ENCODE measurements at places on chromosomes 6 and 20.

- DNase-seq: no peak
These were observed 161.2 kb downstream of the GRM4 start for GRCh38 chr6:33984466-33985312.

- no peak for DNase-seq
These were observed 40.9 kb downstream of the ZFP64 start for GRCh38 chr20:52150440-52151258.

GRCh38 chr6:81847866-81848265 lies 95.4 kb upstream of the TENT5A start:
- DNase-seq: no peak

DNA sequence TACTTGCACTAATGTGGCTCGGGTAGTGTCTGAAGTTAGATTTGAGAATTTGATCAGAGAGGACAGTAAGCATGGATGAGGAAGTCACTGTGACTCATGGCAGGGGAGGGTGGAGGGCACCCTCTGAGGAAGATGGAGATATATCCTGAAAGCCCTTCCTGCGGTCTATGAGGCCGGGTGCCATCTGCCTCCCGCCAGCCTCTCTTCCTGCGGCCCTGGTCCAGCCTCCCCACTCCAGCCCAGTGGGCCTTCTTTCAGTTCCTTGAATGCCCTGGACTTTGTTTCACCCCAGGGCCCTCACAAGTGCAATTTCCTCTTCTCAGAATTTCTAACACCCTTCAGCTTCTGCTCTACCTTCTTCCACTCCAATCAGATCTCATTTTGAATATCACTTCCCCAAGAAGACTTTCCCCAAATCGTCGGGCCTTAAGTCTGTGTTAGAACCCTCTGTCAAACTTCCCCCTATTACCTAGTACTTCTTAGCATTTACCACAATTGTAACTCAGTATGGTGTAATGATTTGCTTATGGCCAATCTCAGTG lies 20.2 kb upstream of the TNFAIP3 start:
- DNase-seq: peak; percentile 58

DNA sequence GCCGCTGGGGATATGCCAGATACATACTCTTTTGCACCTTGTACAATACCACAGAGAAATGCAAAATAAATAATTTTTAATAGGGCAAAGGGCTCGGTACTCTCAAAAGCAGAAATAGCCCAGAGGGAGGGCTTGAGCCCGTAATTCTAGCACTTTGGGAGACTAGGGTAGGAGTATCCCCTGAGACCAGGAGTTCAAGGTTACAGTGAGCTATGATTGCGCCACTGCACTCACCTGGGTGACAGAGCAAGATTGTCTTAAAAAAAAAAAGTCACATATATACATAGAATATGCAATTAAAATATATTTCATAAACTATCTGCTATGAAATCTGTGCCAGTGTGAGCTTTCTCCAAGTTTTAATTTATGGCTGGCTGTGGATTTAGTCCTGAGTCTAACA lies 818 bp upstream of the TRMT11 start:
- DNase-seq: no peak

GRCh38 chr6:39725632-39725997 lies 407 bp upstream of the KIF6 start:
- no peak for DNase-seq

DNA sequence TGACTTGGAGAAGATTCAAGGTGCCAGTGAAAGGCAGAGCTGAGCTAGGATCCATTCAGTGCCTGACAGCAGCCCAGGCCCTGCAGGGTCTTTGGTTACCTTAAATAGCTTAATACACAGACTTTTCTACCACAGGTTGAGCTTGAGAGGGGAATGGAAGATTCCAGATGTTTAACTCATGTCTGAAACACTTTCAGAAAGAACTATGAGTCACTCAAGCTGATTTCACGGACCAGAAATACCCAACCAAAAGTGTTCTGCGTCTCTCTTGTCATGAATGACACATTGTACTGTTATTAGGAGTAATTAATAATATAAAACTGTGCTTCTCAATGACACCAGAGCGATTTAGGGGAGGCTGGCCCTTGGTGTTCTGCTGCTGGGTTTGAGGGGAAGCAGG lies 6.4 kb upstream of the PMEPA1 start:
- no peak for DNase-seq

- DNase-seq: no peak
These were observed 16.5 kb upstream of the GPR6 start for GRCh38 chr6:109961611-109962041.

- DNase-seq: no peak
These were observed 16.1 kb upstream of the CTCFL start for GRCh38 chr20:57540890-57541580.

GRCh38 chr6:134520181-134521115 lies 202.5 kb upstream of the SGK1 start:
- DNase-seq: no peak

GRCh38 chr20:63891061-63892002 lies 3.6 kb upstream of the DNAJC5 start:
- no peak for DNase-seq

DNA sequence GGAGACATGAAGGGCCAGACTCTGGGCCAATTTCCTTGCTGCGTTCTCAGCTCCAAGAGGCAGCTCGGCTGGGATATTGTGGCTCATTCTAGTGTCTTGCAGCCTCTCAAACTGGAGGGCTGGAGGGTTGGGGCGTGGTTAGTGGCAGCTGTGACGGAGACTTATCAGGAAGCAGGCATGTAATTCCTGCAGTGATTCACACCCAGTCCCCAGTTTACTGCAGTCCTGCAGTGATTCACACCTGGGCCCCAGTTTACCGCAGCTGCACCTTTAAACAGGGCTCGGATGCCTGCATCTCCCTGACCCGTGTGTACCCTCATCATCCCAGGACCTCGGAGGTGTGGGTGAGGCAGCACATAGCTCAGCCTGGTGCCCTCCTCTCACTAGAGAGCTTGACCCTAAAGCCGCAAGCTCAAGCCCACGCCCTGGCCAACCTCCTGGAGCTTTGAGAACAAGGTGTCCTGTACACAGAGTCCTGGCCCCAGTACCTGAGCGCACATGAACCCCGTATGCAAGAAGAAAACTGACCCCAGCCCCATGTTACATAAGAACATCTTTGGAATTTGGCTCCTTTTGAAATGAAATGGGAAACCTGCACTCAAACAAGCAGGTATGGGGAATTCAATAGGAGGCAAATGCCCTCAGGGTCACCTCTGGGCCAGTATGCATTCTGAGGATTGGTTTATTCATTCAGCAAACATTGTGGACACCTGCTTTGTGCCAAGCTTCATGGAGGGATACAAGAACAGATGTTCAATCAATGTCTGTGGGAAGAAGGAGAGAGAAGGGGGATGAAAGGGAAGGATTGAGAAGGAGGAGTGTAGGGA lies 55.3 kb upstream of the FAM83D start:
- DNase-seq: no peak

DNA sequence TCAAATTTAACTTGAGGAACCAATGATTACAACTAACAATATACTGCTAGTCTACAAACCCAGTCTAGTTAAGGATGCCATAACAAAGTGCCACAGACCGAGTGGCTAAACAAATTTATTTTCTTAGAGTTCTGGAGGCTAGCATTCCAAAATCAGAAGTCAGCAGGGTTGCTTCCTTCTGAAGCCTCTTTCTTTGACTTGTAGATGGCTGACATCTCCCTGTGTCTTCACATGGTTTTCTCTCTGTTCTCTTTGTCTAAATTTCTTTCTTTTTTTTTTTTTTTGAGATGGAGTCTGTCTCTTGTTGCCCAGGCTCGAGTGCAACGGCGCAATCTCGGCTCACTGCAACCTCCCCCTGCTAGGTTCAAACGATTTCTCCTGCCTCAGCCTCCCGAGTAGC lies 56.1 kb downstream of the NCOA3 start:
- no peak for DNase-seq

- no peak for DNase-seq
These were observed 72.8 kb upstream of the SHLD1 start for GRCh38 chr20:5677389-5677788.

DNA sequence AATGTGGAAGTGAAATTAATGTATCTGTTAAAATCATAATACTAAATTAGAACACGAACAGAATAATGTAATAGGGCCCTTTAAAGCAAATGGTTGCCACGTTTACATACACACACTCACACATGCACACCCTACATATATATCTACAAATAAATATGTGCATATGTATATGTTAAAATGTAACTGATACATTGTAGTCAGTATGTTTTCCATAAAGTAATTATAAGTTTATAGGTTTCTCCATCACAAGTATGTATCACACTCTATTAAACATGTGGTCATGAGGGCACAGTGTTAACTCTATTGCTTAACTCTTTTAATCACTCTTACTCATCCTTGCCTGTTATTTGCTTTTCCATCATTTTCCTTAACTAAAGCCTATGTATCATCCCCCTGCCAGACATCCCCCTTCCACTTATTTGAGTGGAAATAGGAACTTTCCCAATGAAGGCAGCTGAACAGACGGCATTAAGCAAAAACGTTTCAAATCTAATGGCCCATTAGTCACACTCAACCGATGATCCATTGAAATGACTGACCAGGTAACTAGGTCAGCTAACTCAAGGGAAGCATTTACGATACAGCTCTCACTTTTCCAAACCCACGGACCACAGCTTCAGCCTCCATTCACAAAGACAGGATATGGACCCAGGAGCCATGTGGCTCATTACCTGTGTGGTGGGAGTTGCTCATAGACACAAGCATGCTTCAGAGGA lies 89.3 kb downstream of the HAO1 start:
- no peak for DNase-seq

GRCh38 chr20:50980851-50981713 lies 22.5 kb downstream of the MOCS3 start:
- no peak for DNase-seq

DNA sequence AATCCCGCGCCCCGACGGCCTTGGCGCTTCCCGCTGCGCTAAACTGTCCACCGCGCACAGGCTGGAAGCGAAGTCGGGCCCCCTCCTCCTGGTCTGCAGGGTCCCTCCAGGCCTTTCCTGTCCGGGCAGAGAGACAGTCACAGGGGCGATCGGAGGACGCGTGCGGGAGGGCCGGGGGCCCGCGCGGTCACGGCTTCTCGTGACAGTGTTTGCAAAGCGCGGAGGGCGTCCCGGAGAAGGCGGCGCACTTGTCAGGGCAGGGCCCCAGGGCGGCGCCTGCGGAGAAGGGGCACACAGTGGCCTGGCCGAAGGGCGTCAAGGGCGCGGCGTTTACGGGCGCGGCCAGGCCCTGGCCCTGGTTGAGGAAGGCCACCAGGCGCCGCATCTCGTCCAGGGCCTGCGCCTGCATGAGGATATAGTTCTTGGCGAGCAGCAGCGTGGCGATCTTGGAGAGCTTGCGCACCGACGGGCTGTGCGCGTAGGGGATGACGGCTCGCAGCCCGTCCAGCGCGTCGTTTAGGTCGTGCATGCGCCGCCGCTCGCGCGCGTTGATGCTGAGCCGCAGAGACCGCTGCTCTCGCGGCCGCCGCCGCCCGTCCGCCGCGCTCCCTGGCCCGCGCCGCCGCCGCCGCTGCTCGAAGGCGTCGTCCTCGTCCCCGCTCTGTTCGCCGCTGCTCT lies 763 bp downstream of the BHLHE23 start:
- DNase-seq: no peak

GRCh38 chr6:3009930-3010329 lies 10.2 kb downstream of the NQO2 start:
- DNase-seq: no peak

DNA sequence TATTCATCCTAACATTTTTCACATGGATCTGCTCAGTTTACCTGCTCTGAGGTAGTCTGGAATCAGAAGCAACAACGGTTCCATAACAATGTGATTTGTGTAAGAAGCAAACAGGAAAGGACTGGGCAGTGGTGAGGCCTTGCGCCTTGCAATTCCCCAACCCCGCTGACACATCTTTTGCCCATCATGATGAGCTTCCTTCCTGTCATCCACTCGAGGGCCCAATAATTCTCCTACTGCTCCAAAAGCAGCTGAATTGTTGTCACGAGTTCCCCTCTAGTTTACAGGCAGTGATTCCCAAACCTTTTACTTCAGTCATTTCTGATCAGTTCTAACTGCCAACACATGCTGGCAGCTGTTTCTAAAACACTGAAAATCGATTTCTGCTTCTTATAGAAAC lies 22.9 kb downstream of the STX7 start:
- no peak for DNase-seq
